ENCODE measurements at places on chromosomes 7 and 10.
A peak's percentile ranks its signal among the peaks of the same experiment; 100 is the strongest.

GRCh38 chr10:122147663-122148062 lies 123.4 kb upstream of the BTBD16 start:
- H3K27me3 ChIP-seq, result no peaks in the 10 kb centered on the region
- peaks cover 22% of the 10 kb centered on the region for H3K36me3 ChIP-seq
- H3K4me1 ChIP-seq, result peaks cover 22% of the 10 kb centered on the region
- H3K4me3 ChIP-seq, result no peak overlapping the region
- DNase-seq, result no peak
- H3K27ac ChIP-seq, result no peak overlapping the region

DNA sequence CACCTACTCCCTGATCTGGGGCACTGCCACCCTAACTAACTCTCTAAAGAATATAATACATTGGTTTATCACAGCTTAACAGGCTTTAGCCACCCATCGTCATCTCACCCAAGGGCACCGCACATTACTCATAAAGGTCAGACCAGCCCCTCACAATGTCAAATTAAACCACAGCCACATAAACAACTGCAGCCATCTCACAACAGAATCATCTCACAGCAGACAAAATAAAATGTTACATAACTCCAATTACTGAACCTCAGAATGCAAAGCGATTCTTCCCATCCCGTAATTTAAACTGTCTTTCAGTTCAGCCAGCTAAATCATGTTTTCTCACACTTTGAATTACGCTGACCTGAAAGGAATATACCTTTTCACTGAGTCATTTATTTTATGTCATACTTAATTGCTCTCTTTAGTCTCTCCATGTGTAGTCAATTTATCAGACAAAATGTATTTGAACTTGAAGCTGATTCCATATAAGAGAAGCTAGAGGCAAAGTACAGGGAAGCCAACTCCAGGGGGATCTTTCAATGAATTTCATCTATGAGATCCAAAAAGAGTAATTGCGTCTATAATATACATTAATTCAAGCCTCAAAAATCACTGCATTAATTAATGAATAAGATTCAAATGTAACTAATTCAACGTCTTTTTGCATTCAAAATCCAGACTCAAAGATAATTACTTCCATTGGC lies 96.9 kb upstream of the NEBL start:
- no peak overlapping the region for H3K4me3 ChIP-seq
- no peak overlapping the region for H3K27ac ChIP-seq
- no peaks in the 10 kb centered on the region for H3K36me3 ChIP-seq
- no peaks in the 10 kb centered on the region for H3K27me3 ChIP-seq
- DNase-seq, result no peak

DNA sequence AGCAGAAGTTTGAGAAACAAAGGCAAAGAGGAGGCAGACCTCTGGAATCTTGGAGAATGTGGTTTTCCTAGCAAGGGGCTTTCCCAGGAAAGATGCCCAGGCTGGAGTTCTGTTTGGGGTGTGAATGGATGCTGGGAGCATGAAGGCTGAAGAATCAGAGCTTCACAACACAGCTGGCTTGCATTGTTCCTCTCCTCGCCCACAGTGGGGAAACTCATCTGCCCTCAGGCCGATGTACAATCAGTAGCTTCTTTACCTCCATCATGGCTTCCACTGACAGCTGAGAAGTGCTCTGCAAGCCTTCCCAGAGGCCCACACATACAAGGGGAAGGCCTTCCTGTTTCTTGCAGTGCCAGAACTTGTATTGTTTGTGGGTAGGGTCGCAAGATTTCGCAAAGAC lies 90.8 kb upstream of the HECTD2 start:
- H3K4me1 ChIP-seq, result no peaks in the 10 kb centered on the region
- H3K36me3 ChIP-seq, result no peaks in the 10 kb centered on the region
- no peak for DNase-seq
- no peak overlapping the region for H3K4me3 ChIP-seq
- H3K27me3 ChIP-seq, result peaks cover 6% of the 10 kb centered on the region
- H3K27ac ChIP-seq, result no peak overlapping the region

DNA sequence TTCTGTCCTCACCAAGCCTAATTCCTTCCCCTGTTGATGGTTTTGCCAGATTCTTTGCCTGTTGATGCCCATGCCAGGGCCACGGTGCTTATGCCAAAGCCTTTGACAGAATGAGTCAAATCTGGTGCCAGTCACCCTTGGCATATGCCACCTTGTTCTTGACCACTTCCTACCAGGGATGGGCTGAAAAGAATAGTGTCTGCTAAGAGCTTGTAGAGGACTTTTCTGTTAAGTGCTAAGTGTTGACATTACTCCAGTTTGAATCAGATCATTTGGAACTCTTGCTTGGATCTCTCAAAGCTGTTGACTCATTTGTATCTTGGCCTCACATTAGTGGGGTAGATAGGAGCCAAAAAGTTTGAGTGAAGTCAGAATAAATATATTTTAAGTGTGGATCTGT lies 661.2 kb downstream of the AUTS2 start:
- no peak overlapping the region for H3K27ac ChIP-seq
- no peak for DNase-seq
- no peaks in the 10 kb centered on the region for H3K27me3 ChIP-seq
- H3K4me1 ChIP-seq, result no peaks in the 10 kb centered on the region
- H3K36me3 ChIP-seq, result no peaks in the 10 kb centered on the region
- H3K4me3 ChIP-seq, result no peak overlapping the region

- H3K4me1 ChIP-seq, result peaks cover 9% of the 10 kb centered on the region
- no peak overlapping the region for H3K4me3 ChIP-seq
- no peak overlapping the region for H3K27ac ChIP-seq
- peaks cover 13% of the 10 kb centered on the region for H3K27me3 ChIP-seq
- H3K36me3 ChIP-seq, result no peaks in the 10 kb centered on the region
These were observed 6.4 kb upstream of the ENTPD7 start for GRCh38 chr10:99652800-99653390.

- H3K4me3 ChIP-seq, result peak within 1 kb of the TSS; percentile 61
- peaks cover 39% of the 10 kb centered on the region for H3K4me1 ChIP-seq
- peak within 1 kb of the TSS; percentile 90 for H3K27ac ChIP-seq
- H3K36me3 ChIP-seq, result peaks cover 3% of the 10 kb centered on the region
- DNase-seq, result peak; percentile 79
- no peaks in the 10 kb centered on the region for H3K27me3 ChIP-seq
These were observed at the start of gene SERPINE1 for GRCh38 chr7:101126651-101127459. Gene SERPINE1, plus strand, starts transcription at chr7:101127104. Its CDS starts 1,290 bp downstream, at chr7:101128394.

- no peak for DNase-seq
- H3K27me3 ChIP-seq, result no peaks in the 10 kb centered on the region
- H3K27ac ChIP-seq, result no peak overlapping the region
These were observed 9.1 kb downstream of the C10orf90 start for GRCh38 chr10:126661356-126661755.

- peak overlapping the region; percentile 97 for H3K27ac ChIP-seq
- peaks cover 30% of the 10 kb centered on the region for H3K4me1 ChIP-seq
- DNase-seq, result no peak
- no peak overlapping the region for H3K4me3 ChIP-seq
- H3K27me3 ChIP-seq, result peaks cover 18% of the 10 kb centered on the region
These were observed 8.5 kb upstream of the TMEM270 start for GRCh38 chr7:73852500-73852899.

DNA sequence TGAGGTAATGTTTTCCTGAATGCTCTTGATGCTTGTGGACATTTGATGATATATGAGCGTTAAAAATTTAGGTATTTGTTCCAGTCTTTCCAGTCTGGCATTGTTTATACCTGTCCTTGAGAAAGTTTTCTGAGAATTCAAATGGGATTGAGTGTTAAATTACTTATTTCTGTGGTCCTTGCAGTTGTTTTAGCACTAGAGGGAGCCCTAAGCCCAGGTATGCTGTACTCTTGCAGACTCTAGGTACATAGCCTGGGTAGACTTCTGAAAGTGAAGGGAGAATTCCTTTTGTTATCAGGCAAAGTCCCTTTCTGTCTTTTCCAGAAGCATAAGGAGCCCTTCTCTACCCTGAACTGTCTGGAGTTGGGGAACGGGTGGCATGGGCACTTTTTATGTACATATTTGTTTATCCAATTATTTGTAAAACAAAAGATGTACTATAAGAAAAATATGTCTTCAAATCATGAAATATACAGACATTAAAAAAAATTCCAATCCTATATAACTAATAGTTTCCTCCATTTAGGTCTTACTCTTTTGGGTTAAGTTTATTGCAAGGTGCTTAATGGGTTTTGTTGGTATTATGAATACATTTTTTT lies 262.1 kb downstream of the ATRNL1 start:
- no peak overlapping the region for H3K4me3 ChIP-seq
- DNase-seq, result no peak
- no peak overlapping the region for H3K27ac ChIP-seq
- H3K27me3 ChIP-seq, result peaks cover 2% of the 10 kb centered on the region

- H3K27me3 ChIP-seq, result no peaks in the 10 kb centered on the region
- H3K27ac ChIP-seq, result no peak overlapping the region
- peaks cover 44% of the 10 kb centered on the region for H3K36me3 ChIP-seq
- no peak overlapping the region for H3K4me3 ChIP-seq
These were observed 11.1 kb downstream of the STAM start for GRCh38 chr10:17655009-17655408.

DNA sequence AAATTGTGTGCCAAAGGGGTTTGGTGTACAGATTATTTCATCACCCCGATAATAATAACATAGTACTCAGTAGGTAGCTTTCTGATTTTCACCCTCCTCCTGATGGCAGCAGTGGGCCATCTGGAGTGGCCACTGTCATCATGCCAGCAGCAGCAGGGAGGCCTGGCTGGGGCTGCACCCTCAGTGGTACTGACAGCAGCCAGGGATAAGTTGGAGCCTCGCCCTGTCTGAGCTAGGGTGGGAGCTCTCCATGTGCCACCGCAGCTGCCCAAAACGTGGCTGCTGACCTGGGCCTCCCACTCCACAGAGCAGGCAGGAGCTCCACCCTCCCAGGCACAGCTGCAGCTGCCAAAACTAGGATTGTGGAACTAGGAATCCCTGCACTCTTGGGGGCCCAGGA lies 700.8 kb upstream of the KCND2 start:
- no peaks in the 10 kb centered on the region for H3K4me1 ChIP-seq
- no peak for DNase-seq
- H3K4me3 ChIP-seq, result no peak overlapping the region
- H3K36me3 ChIP-seq, result no peaks in the 10 kb centered on the region
- peaks cover 6% of the 10 kb centered on the region for H3K27me3 ChIP-seq

DNA sequence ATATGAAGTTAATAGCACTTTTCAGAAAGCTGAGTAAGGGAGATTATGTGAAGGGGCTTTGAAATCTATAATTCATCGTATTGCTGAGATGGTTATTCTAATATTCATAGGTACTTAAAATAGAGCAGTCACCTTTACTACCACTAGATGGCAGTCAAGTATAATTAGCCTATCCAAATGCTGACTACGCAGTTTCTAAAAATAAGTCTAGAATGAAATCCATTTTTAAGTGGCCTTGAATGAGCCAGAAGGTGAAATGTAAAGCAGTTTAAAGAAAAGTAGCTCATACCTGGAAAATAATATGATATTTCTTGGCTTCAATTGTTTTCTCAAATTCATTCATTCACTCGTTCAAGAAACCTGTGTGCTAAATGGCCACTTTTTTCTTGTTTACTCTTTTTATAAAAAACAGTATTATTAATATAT lies 1277.1 kb downstream of the GATA3 start:
- no peaks in the 10 kb centered on the region for H3K36me3 ChIP-seq
- no peak overlapping the region for H3K27ac ChIP-seq
- DNase-seq, result no peak

DNA sequence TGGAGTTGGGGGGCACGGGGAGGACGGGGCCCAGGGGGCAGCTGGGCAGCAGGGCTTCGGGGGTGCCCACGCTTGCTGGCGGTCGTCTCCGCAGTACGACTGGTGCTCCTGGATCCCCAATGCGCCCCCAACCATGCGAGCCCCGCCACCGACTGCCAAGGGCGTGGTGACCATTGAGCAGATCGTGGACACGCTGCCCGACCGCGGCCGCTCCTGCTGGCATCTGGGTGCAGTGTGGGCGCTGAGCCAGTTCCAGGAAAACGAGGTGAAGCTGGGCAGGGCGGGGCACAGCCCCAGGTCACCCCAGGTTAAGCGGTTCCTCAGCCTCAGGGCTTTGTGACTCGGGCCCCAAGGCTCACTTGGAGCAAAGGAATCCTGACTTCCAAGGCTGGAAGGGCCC lies 70.0 kb downstream of the ALOX5 start:
- H3K4me3 ChIP-seq, result no peak overlapping the region
- peaks cover 2% of the 10 kb centered on the region for H3K27me3 ChIP-seq
- no peaks in the 10 kb centered on the region for H3K36me3 ChIP-seq
- DNase-seq, result no peak
- H3K27ac ChIP-seq, result no peak overlapping the region
- H3K4me1 ChIP-seq, result no peaks in the 10 kb centered on the region

GRCh38 chr10:44993922-44994751 lies 6.6 kb upstream of the ZNF22 start:
- H3K27ac ChIP-seq, result peak overlapping the region; percentile 27
- DNase-seq, result no peak
- no peak overlapping the region for H3K4me3 ChIP-seq
- H3K36me3 ChIP-seq, result peaks cover 2% of the 10 kb centered on the region
- H3K4me1 ChIP-seq, result peaks cover 52% of the 10 kb centered on the region

DNA sequence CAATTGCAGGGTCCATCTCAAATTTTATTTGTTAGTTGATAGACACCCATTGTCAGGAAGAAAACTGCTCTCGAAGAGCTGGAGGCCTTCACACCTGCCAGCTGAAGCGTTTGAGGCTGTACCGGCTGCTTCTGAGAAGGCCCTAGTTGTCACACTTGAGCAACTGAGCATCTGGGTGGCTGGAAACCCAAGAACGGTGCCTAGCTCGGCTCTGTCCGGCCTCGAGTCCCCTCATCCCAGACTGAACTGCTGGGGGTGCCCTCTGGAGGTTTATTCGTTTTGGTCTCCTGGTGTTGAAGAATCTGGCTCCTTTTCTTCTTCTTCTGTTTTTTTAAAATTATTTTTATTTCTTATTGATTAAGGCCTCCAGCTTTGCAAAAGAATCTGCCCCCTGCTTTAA lies 59.3 kb upstream of the EXOC6 start:
- H3K27ac ChIP-seq, result no peak overlapping the region
- DNase-seq, result no peak
- H3K27me3 ChIP-seq, result peaks cover 21% of the 10 kb centered on the region
- H3K4me3 ChIP-seq, result no peak overlapping the region

DNA sequence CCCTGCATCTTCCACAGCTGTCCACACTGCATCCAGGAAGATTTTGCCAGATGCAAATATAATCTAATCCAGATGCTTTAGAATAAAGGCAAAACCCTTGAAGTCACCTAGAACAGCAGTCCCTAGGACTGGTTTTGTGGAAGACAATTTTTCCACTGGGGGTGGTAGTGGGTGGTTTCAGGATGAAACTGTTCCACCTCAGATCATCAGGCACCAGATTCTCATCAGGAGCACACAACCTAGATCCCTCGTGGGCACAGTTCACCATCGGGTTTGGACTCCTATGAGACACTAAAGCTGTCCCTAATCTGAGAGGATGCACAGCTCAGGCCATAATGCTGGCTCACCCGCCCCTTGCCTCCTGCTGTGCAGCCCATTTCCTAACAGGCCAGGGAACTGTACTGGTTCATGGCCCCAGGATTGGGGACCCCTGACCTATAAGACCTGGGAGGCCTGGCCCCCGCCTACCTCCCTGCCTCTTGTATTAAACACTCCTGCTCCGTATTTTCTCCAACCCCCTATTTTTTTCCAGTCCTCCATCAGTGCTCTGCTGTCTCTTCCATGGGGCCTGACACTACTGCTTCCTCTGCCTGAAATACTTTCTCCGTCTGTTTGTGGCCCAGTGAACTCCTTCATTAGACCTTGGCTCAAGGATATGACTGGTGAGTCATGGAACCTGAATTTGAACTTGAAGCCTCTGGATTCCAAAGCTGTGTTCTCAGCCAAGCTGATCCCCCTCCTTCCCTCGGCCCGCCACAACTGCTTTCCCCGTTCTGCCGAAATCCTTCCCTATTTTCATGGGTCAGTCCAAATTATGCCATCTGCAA lies 79.9 kb upstream of the RHEB start:
- H3K4me3 ChIP-seq, result no peak overlapping the region
- no peak for DNase-seq
- H3K27ac ChIP-seq, result peak overlapping the region; percentile 70
- H3K36me3 ChIP-seq, result peaks cover 5% of the 10 kb centered on the region

Data from mesothelial cell of epicardium (in vitro differentiated cells).